ENCODE measurements at places on chromosomes 3 and 15.

GRCh38 chr3:131217296-131217741 is 164.3 kb upstream of the NUDT16 start:
- DNase-seq = no peak
- H3K36me3 ChIP-seq = no peaks in the 10 kb centered on the region
- H3K27ac ChIP-seq = no peak overlapping the region
- H3K4me1 ChIP-seq = no peaks in the 10 kb centered on the region
- no peaks in the 10 kb centered on the region for H3K27me3 ChIP-seq
- no peak overlapping the region for H3K4me3 ChIP-seq

GRCh38 chr15:50234764-50235163 is 30.8 kb downstream of the HDC start:
- no peaks in the 10 kb centered on the region for H3K27me3 ChIP-seq
- no peak overlapping the region for H3K27ac ChIP-seq
- H3K4me3 ChIP-seq = no peak overlapping the region

DNA sequence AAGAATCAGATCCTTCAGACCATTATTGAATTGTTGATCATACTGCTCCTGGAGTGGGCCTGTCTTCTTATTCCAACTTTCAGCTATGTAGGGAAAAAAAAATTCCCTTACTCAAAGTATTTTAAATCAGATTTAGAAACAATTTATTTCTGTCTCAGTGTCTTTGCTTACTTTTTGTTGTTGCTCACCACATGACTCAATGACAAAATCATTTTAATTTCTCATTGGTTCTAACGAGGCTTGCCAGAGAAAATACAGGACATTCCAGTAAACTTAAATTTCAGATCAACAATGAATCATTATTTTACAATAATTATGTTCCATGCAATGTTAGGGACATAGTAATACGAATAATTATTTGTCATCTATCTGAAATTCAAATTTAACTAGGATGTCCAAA is 748.5 kb upstream of the CBLB start:
- H3K27me3 ChIP-seq = no peaks in the 10 kb centered on the region
- no peak overlapping the region for H3K4me3 ChIP-seq
- DNase-seq = no peak
- H3K4me1 ChIP-seq = peaks cover 5% of the 10 kb centered on the region

- H3K4me3 ChIP-seq = no peak overlapping the region
- DNase-seq = no peak
- H3K27ac ChIP-seq = no peak overlapping the region
- H3K27me3 ChIP-seq = no peaks in the 10 kb centered on the region
- H3K36me3 ChIP-seq = no peaks in the 10 kb centered on the region
Measured at GRCh38 chr3:24678421-24678865, 183.8 kb upstream of the THRB start.

- peak overlapping the region; percentile 26 for H3K27ac ChIP-seq
- peaks cover 3% of the 10 kb centered on the region for H3K36me3 ChIP-seq
- no peaks in the 10 kb centered on the region for H3K4me1 ChIP-seq
- no peak overlapping the region for H3K4me3 ChIP-seq
- DNase-seq = peak; percentile 35
- no peaks in the 10 kb centered on the region for H3K27me3 ChIP-seq
Measured at GRCh38 chr3:50652709-50653108, 22.0 kb upstream of the DOCK3 start.

GRCh38 chr3:110654843-110655502 is 416.6 kb upstream of the NECTIN3 start:
- no peaks in the 10 kb centered on the region for H3K36me3 ChIP-seq
- H3K4me1 ChIP-seq = no peaks in the 10 kb centered on the region
- H3K4me3 ChIP-seq = no peak overlapping the region

GRCh38 chr15:43274136-43274535 is 7.4 kb upstream of the TGM5 start:
- peak overlapping the region; percentile 68 for H3K27ac ChIP-seq
- H3K4me3 ChIP-seq = no peak overlapping the region
- H3K4me1 ChIP-seq = peaks cover 32% of the 10 kb centered on the region

GRCh38 chr3:33543601-33544000 is 103.4 kb upstream of the UBP1 start:
- no peak overlapping the region for H3K4me3 ChIP-seq
- H3K36me3 ChIP-seq = peaks cover 36% of the 10 kb centered on the region
- H3K27ac ChIP-seq = peak overlapping the region; percentile 20
- DNase-seq = no peak

DNA sequence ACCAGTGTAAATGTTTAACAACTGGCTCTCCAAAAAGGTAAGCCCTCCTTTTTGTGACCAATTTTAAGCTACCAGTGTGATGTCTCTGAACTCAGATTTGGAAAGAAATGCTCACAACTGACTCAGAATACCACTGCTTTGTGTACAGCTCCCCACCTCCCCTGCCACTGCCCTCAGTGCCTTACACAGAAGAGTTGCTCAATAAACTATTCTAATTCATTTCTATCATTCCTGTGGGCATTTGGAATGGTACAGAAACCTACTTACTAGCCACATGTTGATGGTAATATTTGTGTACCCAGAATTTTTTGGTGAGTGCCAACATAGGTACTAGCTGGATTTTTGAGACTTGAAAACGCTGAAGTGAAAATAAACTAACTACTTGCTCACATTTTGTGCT is 16.0 kb downstream of the LRRN1 start:
- H3K27ac ChIP-seq = no peak overlapping the region
- no peak overlapping the region for H3K4me3 ChIP-seq
- H3K36me3 ChIP-seq = peaks cover 3% of the 10 kb centered on the region
- no peaks in the 10 kb centered on the region for H3K27me3 ChIP-seq

DNA sequence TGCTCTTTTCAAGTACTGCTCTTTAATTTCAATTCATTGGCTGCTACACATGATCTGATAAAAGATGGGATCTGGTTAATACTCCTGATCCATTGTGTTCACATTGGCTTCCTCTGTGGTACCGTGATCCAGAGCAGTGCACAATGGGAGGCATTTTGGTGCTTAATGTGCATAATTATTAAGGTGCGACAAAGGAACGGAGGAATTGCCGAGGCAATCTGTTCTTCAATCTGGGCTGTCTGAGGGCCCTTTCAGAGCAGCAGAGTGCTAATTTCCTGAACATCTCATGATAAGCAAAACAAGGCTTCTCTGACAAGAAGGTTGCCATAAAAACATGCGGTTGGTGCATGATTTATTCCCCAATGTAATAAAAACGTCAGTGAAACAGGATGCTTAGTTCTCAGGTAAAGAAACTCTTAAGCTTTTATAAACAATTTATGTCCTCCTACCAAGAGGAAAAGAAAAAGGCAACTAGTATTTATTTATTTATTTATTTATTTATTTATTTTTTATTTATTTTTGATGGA is 64.0 kb upstream of the EPHA3 start:
- H3K36me3 ChIP-seq = no peaks in the 10 kb centered on the region
- no peaks in the 10 kb centered on the region for H3K4me1 ChIP-seq

- H3K4me1 ChIP-seq = no peaks in the 10 kb centered on the region
- no peak overlapping the region for H3K27ac ChIP-seq
- no peak for DNase-seq
- peaks cover 5% of the 10 kb centered on the region for H3K27me3 ChIP-seq
Measured at GRCh38 chr3:29922992-29923746, 642.3 kb downstream of the RBMS3 start.

- peaks cover 2% of the 10 kb centered on the region for H3K4me1 ChIP-seq
- H3K36me3 ChIP-seq = no peaks in the 10 kb centered on the region
- no peaks in the 10 kb centered on the region for H3K27me3 ChIP-seq
Measured at GRCh38 chr15:67901922-67902321, 62.1 kb upstream of the RNU6-1 start.

DNA sequence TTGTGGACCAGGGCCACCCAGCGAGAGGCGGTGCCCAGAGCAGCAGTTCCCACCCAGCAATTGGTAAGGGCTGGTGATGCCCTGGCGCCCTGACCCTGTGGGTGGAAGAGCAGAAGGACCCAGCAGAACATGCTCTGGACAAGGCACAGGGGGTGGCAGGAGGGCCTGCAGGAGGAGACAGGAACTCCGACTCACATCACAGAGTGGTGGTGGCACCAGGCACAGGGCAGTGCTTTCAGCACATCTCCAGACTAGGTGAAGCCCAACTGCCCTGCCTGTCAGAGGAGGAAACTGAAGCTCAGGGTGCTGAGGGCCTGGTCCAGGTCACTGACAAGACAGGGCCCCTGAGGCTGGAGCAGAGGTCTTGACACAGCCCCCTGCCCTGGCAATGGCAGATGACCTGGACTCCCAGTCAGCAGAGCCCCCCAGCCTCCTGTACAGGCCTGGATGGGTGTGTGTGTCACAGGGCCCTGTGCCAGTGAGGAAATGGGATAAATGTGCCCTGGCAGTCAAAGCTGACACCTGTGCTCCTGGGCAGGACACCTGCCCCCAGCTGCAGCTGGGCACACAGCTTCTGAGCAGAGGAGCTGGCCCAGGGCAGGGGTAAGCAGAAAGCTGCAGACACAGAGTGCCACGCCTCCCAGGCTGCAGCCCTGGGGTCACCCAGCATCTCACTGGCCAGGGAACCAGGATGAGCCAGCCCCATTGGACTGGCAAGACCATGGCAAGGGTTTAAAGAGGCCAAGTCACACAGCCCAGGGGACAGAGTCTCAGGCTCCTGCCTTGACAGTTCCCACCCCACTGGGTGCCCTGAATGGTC is 11.4 kb downstream of the KLF15 start:
- no peaks in the 10 kb centered on the region for H3K4me1 ChIP-seq
- no peak for DNase-seq
- H3K27me3 ChIP-seq = peaks cover 16% of the 10 kb centered on the region

GRCh38 chr3:109098079-109098644 is 19.8 kb downstream of the MORC1 start:
- no peak for DNase-seq
- no peak overlapping the region for H3K27ac ChIP-seq
- no peaks in the 10 kb centered on the region for H3K27me3 ChIP-seq
- H3K4me3 ChIP-seq = no peak overlapping the region

DNA sequence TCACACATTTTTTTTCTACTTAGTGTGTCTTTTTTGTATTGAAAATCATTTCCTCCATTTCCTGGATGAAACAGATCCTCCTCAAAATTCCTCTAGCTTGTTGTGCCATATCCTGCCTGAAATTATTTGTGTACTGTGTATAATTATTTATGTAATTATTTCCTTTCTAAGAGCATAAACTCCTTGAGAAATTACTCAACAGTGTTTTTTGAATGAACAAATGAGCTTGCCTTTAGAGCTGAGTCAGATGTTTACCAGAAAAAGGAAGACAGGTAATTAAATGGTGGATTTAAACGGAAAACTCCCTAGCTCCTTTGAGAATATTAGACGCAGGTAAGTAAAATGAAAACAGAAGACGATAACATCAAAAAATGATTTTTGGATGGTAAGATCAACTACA is 13.2 kb upstream of the SECISBP2L start:
- no peaks in the 10 kb centered on the region for H3K36me3 ChIP-seq
- no peaks in the 10 kb centered on the region for H3K27me3 ChIP-seq
- DNase-seq = no peak
- no peaks in the 10 kb centered on the region for H3K4me1 ChIP-seq
- H3K27ac ChIP-seq = no peak overlapping the region
